HTR-8/SVneo (cell line): ENCODE measurements at places on chromosomes 7 and 10.
A peak's percentile ranks its signal among the peaks of the same experiment; 100 is the strongest.

GRCh38 chr7:134891262-134891695, 95.0 kb upstream of the AGBL3 start:
- no peak for DNase-seq

- DNase-seq: no peak
These were observed 786.0 kb downstream of the NRG3 start for GRCh38 chr10:82660986-82661385.

GRCh38 chr10:33481184-33481583, 146.7 kb upstream of the NRP1 start:
- DNase-seq: no peak

- DNase-seq: peak; percentile 43
These were observed 1.9 kb downstream of the SLC29A4 start for GRCh38 chr7:5284304-5285281.

DNA sequence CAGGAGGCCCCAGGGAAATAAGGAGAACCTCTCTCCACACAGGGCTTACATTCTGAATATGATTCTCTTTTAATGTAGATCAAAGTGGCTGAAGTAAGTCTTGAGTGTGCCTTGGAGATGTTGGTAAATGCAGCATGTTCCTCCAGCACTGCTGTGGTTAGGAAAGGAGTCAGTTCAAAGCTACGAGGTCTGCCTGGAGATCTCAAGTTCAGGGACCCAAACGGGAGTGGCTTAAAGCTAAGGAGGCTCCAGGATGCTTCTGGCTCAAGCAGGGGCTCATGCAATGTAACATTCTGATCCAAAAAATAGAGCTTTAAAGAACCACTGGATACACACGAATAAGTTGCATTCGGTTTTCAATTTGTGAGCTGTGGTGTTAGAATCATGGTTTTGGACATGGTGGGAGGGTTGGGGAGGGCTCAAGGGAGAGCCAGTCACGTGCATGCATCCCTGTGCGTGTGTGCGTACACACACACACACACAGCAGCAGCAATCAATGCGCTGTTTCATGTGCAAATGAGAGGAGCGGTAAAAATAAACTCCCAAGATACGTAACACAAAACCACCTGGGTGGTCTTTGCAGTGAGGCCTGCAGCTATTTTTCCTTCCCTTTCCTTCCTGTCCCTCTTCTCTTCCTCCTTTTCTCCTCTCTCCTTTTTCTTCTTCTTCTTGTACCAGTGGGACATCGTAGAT, 70.5 kb downstream of the AOAH start:
- DNase-seq: no peak

DNA sequence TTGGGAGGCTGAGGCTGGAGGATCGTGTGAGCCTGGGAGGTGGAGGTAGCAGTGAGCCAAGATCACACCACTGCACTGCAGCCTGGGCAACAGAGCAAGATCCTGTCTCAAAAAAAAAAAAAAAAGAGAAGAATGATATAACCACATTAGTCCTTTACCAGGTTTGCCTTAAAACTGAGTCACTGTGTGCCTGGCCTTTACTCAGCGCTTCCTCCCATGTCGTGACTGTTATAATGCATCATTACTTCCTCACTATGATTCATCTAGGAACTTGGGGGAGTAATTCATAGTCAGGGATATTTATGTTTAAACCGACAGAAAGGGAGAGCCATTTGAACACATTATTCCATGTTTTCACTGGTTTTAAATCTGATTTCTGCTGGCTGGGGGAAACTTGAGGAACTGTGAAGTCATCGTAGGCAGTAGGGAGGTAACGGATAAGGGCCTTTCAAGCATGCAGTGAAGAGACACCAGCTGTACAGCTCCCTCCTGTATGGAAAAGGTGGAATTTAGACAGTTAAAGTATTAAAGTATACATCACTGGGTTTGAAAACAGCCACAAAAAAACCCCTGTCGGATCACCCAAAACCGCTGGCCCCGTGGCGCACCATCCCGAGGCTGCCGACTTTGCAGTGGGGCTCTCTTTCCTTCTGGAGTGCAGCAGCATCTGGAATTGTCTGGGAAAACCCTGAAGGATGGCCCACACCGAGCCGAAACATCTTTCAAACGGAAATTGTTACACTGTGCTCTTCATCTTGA, 119.8 kb downstream of the NKX6-2 start:
- peak; percentile 42 for DNase-seq
